ELF-1 (cell line): ENCODE measurements at places on chromosomes 3 and 15.

GRCh38 chr3:96657710-96658109 lies 156.7 kb upstream of the EPHA6 start:
- peak; percentile 44 for DNase-seq

DNA sequence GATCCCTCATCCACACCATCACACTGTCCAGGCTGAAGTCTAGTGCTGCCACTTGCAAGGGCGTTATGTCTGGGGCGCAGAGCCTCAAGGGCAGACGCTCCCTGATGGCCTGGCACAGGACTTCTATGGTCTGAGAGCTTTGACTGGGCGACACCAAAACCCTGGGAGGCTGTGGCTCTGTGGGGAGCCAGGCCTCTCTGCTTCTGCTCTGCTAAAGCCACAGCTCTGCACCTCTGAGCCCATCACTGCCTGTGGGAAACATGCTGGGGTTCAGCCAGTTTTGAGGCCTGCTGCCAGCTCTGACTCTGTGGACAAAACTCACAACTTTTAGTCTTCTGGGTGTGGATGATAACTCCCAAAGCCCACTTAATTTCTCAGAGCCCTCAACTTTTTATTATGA lies 6.3 kb upstream of the LCTL start:
- no peak for DNase-seq

DNA sequence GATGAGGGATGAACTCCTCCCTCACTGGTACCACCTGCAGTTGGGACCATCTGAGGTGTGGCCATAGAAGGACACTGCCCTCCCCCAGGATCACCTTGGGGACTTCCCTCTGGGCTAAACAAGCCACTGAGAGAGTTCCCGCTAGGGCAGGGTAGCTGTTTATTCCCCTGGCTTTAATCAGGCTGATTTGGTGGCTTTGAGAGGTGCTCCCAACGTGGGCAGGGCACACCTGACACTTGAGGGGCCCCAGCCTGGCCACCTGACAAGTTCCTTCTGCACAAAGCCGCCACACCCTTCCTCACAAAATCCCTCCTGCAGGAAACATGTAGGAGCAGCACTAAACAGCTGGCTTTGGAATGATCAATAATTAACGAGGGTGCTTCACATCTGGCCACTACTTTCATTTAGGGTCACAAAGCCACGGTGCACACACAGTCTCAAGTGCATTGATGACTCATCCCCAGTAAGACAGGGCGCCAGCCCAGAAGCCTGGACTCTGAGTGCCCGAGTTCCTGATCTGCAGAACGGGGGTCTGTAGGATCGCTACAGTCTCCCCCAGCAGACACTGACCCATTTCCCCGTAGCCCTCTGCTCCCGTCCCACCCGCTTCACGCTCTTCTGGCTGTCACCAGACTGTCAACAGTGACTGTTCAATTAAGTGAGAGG lies 75.1 kb downstream of the ATP10A start:
- DNase-seq: no peak

- DNase-seq: peak; percentile 29
Measured at GRCh38 chr15:57752436-57752835, 45.9 kb downstream of the POLR2M start.

GRCh38 chr3:5891711-5892110 lies 704.2 kb downstream of the EDEM1 start:
- DNase-seq: no peak

GRCh38 chr15:56817321-56818080 lies 84.2 kb upstream of the ZNF280D start:
- no peak for DNase-seq

- no peak for DNase-seq
Measured at GRCh38 chr3:110362751-110363150, 708.9 kb upstream of the NECTIN3 start.

GRCh38 chr3:147393943-147394883 lies 12.1 kb downstream of the ZIC4 start:
- DNase-seq: no peak

GRCh38 chr15:39365873-39366272 lies 215.0 kb upstream of the THBS1 start:
- DNase-seq: no peak

- DNase-seq: no peak
Measured at GRCh38 chr3:13208706-13209633, 135.7 kb upstream of the IQSEC1 start.

- no peak for DNase-seq
Measured at GRCh38 chr3:154112146-154112852, 8.9 kb upstream of the ARHGEF26 start.

DNA sequence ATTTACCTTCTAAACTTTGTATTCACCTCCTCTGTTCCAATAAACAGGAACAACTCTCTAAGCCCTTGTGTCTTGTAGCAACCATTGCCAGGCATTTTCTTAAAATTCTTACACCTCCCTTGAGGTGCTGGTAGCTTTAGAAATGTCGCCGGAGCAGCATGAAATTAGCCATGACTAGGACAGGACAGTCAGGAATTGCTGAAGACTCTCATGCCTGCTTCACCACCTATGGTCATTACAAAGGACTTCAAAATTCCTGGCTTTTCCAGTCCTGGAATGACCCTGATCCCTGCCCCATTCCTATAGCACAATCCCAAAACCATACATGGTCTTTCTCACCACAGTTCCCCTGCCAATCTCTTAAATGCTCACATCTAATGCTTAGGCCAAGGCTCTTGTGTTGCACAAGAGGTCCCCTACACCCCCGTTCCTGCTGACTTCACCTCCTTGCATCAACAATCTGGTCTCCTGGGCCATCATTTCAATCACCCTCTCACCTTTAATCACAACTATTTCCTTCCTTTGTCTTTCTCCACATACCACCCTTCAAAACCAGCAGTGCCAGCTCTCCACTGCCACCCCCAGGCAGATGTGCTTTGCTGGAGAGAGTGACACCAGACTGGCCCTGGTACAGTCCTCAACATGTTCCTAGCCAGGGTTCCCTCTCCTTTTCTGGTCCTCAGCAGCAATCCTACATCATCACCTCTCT lies 113.2 kb upstream of the TJP1 start:
- peak; percentile 46 for DNase-seq

DNA sequence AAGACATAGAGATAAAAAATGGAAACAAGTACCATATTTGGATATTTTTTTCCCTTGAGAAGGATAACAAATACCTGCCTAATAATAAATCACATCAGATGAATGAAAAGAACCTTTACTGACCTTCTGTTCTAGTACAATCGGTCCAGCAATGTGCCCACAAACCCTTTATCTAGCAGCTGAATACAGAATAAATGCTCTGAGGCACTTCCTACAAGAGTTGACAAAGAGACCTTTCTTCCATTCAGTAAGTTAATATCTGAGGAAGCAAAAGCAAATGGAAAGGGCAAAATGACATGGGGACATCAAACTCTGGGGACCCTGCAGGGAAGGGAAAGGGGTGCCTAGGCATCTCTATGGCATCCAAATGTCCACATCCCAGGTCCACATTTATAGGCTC lies 115.8 kb downstream of the NEK10 start:
- DNase-seq: no peak

GRCh38 chr3:30770387-30770786 lies 124.1 kb downstream of the GADL1 start:
- peak; percentile 61 for DNase-seq

DNA sequence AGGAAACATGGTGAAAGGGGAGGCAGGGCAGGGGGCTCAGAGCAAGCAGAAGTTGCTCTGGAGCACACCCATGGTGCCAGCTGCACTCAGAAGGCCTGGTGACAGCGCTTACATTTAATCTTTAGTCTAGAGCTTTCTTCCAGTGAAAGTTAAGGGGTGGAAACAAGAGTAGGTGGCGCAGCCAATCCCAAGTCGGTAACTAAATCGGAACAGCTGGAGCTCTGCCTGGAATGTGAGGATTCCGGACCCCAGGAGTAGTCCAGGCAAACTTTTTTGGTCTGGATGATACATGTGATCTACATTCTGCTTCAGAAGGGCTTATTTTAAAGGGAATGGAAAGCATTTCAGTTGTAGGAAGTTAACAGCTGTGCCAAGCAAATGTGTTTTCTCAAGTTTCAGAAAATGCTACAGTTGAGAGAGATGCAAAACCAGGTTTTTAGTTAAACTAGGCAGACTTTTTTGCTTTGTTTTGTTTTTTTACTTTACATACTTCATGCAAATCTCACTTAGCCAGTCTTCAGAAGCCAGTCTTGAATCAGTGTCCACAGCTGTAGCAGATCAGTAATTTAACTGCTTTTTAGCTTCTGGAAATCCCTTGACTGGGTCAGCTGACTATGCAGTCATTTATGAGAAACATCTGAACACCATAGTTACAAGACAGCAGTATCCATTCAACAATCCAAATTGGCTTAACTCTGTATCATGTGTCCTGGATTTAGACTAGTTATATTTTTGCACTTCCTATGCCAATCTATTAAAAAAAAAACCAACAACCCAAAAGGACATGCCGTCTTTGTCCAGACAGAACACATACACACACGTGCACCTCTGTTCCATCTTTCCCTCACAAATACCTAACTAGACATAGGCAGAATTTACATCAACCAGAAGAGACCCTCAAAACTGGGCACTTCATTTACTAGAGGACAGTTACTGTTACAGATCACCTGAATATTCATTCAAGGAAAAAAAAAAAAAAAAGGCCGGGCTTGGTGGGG lies 33.2 kb downstream of the ZNF106 start:
- peak; percentile 92 for DNase-seq

DNA sequence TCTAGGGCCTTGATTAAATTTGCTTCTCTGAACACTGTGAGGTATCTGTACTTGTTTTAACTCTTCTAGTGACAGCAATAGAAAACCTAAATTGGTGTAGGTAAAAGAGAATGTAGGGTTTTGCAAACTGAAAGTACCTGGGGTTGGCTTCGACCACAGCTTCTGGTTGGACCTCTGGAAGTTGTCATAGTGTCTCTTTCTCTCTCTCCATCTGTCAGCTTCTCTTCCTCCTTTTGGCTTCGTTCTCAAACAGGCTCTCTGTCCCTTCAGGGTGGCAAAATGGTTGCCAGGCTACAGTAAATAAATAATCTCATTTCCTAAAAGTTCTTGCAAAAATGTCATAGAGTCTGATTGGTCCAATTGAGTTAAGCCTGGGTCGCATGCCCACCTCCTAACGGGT lies 149.3 kb upstream of the CTDSPL start:
- no peak for DNase-seq

GRCh38 chr3:12347301-12347700 lies 58.4 kb downstream of the PPARG start:
- no peak for DNase-seq

- DNase-seq: no peak
Measured at GRCh38 chr15:31585240-31585639, 258.6 kb downstream of the KLF13 start.

DNA sequence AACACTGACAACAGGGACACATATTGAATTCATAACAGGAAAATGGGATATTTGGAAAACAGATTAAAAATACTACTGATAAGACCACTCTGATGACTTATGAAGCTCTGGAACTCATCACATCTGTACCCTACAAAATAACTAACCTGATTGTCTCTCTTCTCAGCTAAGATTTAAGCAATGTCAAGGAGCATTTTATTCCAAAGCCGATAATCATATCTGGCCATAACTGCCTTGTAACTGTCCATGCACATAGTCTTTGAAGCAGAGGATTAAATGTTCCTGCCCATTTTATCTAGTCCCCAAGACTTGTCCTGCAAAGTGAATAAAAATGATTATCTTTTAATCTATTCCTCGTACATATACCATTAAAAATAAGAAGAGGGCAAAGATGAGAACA lies 234.1 kb downstream of the STAG1 start:
- DNase-seq: no peak

- DNase-seq: no peak
Measured at GRCh38 chr3:69205385-69205784, 83.0 kb upstream of the LMOD3 start.

DNA sequence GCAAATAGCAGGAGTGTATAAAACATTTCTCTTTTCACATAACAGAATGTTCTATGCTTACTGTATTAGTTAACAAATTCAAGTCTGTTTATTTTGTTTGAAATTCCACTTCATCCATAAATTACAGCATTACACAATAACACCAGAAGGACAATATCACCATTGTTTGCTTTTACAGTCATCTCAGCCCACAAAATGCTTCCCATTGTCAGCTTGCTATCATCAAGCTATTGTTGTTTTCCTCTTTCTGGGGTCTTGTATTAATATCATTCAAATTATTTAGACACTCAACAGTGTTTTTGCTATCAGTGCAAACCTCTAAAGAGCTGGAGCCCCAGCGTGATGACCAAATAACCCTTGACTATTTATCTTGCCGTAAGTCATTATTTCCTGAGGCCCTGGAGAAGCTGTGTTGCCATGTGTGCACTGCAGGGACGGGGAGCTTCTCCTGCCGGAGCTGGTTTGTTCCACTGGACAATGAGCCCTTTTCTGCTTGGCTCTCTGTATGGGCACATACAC lies 1.1 kb downstream of the SAMMSON start:
- no peak for DNase-seq

GRCh38 chr3:133366921-133367320 lies 32.9 kb upstream of the BFSP2 start:
- DNase-seq: no peak

DNA sequence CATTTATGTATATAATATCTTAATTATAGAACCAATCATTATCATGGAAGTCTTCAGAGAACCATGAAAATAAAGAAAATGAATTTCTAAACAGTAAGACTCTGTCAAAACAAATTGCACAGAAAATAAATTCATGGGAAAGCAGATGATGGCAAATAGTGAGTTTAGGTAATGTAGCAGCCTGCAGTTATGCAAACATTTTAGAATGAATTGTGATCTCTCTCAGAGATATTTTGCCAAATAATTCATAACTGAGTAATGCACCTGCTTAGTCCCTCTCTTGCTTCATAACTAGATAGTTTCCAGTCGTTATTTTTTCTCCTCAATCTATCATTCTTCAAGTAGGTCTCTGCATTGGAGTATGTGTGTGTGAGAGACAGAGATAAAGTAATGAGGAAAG lies 492.7 kb upstream of the THBS1 start:
- DNase-seq: no peak

GRCh38 chr3:136653628-136654027 lies 98.5 kb downstream of the STAG1 start:
- no peak for DNase-seq

DNA sequence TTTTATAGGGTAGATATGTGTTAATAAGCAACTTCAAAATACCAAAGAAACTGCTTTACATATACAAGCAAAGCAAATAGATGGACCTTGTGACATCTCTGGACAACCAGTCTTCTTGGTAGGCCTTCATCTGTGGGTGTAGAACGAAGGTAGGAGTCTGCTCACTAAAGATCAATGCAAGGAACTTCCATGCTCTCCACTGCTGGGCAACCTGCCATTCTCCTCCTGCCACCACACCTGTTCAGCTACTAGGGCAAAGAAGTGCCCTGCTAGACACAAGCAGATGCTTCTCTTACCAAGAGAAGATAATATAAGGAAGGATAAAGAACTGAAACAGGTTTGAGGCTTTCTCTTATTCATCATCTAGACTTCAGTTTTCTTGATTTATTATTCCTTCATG lies 12.6 kb downstream of the PPARG start:
- DNase-seq: no peak

GRCh38 chr15:80473286-80474223 lies 69.4 kb downstream of the ARNT2 start:
- no peak for DNase-seq

DNA sequence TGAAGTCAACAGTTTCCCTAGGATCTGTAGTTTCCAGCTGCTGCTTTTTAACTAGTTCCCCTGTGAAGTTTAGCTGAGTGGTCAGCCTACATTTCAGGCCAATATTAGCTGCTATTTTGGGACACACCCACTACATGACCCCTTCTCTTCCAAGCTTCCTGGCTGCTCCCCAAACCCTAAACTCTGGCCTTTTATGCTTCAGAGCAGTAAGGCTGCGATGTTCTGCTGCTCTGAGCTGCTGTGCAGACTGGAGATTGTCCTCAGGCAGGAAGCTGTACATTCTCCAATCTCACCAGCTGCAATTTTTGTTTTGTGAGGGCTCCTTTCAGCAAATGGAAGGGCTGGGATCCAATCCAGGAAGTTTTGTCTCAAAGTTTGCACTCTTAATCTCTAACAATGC lies 48.0 kb upstream of the WDR72 start:
- no peak for DNase-seq
